ELR (cell line): ENCODE measurements at places on chromosomes 7 and 10.

GRCh38 chr7:2921653-2922347 lies 77.7 kb upstream of the GNA12 start:
- peak; percentile 17 for DNase-seq

DNA sequence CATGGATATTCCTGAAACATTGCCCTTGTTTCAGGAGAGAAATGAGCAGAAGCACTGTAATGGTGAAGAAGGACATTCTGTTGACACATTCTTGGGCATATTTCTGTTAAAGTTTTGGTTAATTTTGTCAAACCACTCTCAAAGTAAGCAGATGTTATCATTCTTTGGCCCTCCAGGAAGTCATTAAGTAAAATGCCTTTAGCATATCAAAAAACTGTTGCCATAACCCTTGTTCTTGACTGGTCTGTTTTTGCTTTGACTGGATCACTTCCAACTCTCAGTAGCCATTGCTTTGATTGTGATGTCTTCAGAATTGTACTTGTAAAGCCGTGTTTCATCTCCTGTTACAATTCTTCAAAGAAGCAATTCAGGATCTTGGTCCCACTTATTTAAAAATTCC lies 404.3 kb upstream of the LRRTM3 start:
- DNase-seq: no peak

- no peak for DNase-seq
Observed at GRCh38 chr10:71344993-71345480, 26.0 kb downstream of the SLC29A3 start.

GRCh38 chr10:31961277-31962074 lies 32.8 kb upstream of the ARHGAP12 start:
- peak; percentile 93 for DNase-seq

DNA sequence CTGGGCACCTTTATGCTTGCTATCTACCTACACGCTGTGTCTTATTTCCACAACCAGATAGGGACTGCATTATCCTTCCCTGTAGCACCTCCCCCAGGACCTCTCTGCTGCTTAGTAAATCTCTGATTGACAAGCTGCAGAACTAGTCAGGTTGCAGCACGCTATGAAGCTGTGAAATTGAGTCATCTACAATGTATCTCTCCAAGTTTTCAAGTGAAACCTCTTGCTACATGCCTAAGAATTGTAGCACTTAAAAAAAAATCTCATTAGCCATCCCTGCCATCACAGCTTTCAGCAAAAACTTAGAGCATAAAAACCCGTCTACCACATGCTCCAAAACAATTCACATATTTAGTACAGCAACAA lies 69.7 kb upstream of the FGFR2 start:
- no peak for DNase-seq

DNA sequence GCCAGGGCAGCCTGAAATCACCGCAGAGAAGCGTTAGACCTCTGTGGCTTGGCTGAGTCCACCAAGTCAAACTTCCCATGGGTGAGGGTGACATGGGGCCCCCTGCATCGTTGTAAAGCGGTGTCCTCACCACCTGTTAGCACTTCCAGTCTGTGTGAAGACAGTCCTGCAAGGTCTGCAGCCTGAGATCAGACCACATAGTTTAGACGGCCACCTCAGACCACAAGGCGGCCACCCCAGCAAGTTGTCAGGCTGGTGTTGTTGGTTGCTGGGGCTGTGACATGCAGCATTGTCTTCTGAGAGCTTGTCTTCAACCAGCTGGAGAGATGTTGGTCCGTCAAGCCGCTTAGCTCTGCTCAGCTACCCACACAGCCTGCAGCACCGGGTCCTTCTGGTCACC lies 44.1 kb upstream of the TARP start:
- DNase-seq: no peak

DNA sequence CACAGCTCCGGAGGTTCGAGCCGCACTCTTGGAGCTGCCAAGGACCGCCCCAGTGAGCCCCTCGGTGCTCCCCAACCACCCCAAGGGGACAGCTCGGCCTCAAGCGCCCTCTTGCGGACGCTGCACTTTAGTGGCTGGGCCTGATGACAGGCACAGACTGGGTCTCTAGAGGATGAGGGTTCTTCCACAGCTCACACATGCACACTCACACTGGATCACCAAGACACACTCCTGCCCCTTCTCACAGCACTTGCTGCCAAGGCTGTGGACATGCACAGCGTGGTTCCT lies 2.1 kb downstream of the RET start:
- DNase-seq: peak; percentile 37

- no peak for DNase-seq
Observed at GRCh38 chr7:113968713-113969112, 49.9 kb upstream of the PPP1R3A start.
